ENCODE measurements at places on chromosomes 2 and 18.

GRCh38 chr18:11500153-11501122, 109.0 kb upstream of the SLC35G4 start:
- DNase-seq = peak; percentile 98

DNA sequence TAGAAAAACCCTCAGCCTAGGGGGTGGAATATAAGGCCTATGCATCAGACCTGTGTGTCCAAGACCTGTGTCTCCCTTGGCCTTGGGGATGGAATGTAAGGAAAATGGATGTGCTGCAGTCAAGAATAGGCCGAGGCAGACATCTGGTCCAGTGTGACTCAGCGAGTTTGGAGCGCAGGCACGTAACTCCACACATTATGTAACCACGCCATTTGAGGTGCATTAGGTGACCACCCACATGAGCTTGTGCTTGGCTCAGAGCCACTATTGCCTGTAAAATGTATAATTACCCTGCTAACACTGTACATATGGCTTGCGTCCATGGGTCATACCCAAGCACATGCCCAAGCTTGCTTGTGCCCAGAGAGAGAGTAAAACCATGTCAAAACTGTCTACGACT, 580.9 kb upstream of the HNMT start:
- no peak for DNase-seq

GRCh38 chr2:207255565-207256470, 90.1 kb upstream of the KLF7 start:
- no peak for DNase-seq

DNA sequence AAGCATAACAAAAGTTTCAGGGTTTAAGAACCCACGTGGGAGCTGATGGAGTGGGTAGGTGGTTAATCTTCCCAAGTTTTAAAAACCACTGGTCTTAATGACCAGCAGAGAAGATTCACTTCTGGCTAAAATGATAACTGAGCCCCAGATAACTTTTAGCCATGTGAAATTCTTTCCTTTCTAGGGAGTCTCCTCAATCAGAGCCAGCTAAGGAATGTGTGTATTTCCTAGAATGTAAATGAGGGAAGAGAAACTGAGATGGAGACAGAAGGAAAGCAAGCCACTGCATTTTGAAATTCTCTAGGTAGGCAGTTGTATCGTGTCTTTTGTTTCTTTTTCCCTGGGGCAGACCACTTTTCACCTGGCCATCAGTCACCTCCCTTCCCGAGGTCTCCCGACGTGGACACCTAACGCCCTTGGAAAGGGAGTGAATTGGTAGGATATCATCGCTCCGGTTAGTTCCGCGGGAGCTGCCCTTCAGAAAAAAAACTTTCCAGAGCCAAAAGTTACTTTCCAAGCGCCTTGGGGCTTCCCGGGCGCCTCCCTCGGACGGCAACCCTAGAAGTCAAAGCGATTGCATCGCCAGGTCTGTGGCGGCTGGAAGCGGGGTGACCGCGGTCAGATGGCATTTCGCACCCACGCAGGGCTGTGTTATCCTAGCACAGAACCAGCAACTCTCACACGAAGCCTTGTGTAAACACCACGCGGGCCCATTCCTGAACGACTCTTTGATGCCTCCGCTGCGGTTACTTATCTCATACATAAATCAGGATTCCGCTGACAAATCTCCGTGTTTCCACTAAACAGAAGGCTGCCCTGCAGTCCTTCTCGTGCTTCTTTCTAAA, 1.3 kb downstream of the COLEC12 start:
- peak; percentile 93 for DNase-seq

GRCh38 chr2:48356701-48357325, 173.1 kb upstream of the STON1 start:
- DNase-seq = peak; percentile 13

- no peak for DNase-seq
Measured at GRCh38 chr2:23301136-23301535, 83.8 kb upstream of the KLHL29 start.

GRCh38 chr18:78682716-78683115, 296.9 kb upstream of the SALL3 start:
- no peak for DNase-seq

GRCh38 chr2:69483024-69483423, 45.8 kb upstream of the NFU1 start:
- no peak for DNase-seq

GRCh38 chr2:188291617-188292347, at the start of gene GULP1:
Gene GULP1, plus strand, starts transcription at chr2:188291874. Its CDS starts 185,829 bp downstream, at chr2:188477703.
- DNase-seq = peak; percentile 71

GRCh38 chr2:112641701-112642100, 4.0 kb upstream of the SLC20A1 start:
- no peak for DNase-seq

DNA sequence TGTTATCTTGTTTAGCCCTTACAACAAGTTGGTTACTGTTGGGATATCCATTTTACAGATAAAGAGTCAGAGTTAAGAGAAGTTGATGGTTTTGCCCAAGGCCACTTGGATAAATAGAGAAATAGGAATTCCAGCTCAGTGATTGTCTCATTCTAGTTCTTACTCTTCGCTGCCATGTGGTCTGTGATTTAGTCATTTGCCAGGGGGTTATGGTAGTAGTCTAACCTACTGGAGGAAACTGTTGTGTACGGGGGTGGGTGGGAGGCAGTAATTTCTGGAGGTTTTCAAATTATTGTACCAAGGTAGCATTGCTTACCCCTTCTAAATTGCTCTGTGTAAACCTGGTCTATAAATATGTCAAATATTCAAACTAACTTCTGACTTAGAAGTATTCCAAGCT, 110.4 kb downstream of the MAP2 start:
- peak; percentile 7 for DNase-seq

DNA sequence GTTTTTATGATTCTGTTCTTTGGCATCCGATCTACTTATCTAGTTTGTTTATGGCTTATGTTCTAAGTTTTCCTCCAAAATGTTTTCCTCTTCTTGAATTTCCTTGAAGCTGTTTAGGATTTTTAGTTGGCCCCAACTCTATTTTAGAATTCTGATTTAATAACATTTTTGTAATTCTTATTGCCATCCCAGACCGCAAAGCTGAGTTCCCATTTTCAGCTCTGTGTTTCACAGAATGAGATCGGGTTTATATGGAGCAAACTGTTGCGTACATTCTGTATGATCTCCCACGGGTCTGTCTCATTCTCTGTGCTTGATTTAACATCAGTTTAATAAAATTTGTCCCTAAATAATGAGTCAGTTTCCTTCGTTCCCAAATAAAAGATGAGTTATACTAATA, 59.3 kb downstream of the DPP4 start:
- no peak for DNase-seq

DNA sequence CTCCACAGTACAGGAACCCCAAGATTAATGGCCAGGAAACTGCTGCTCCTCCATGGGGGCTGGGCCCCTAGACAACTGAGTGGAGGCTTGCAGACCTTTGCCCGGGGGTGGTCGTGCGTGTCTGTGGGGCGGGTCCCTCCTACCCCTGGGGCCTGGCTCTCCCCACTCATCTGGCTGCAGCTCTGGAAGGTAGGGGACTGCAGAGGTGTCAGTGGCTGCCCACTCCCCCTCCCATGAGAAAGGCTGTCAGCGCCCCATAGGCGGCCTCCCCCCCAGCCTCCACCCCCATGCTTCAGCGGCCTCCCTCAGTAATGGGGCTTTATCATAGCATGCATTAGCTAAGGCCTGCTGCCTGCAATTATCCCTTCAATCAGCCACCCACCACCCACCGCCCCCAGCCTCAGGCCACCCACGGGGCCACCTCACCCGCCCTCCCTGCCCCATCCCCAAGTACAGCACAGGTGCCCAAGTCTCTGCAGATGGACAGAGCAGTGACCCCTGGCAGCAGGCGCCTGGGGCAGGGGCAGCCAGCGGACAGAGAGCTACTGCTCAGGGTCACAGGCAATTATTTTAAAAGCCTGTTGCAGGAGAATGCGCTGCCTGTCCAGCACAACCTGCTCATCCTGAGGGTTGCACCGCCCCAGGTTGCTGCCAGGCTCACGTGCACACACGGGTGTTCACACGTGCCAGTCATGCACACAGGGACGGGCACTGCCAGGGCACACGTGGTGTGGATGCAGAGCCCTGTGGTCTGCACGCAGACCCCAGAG, 9.1 kb upstream of the ECEL1 start:
- DNase-seq = no peak

DNA sequence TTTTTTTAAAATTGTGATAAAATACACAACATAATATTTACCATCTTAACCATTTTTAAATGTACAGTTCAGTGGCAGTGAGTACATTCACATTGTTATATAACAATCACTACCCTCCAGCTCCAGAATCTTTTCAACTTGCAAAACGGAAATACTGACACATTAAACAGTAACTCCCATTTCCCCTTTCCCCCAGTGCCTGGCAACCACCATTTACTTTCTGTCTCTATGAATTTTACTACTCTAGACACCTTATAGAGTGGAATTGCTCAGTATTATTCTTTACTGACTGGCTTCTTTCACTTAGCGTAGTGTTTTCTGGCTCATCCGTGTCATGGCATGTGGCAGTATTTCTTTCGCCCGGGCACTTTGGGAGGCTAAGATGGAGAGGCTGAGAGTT, 32.6 kb downstream of the FASTKD2 start:
- no peak for DNase-seq

- no peak for DNase-seq
Measured at GRCh38 chr2:126661702-126662500, 5.9 kb downstream of the GYPC start.

- no peak for DNase-seq
Measured at GRCh38 chr2:96821113-96821675, 5.1 kb downstream of the CNNM3 start.

DNA sequence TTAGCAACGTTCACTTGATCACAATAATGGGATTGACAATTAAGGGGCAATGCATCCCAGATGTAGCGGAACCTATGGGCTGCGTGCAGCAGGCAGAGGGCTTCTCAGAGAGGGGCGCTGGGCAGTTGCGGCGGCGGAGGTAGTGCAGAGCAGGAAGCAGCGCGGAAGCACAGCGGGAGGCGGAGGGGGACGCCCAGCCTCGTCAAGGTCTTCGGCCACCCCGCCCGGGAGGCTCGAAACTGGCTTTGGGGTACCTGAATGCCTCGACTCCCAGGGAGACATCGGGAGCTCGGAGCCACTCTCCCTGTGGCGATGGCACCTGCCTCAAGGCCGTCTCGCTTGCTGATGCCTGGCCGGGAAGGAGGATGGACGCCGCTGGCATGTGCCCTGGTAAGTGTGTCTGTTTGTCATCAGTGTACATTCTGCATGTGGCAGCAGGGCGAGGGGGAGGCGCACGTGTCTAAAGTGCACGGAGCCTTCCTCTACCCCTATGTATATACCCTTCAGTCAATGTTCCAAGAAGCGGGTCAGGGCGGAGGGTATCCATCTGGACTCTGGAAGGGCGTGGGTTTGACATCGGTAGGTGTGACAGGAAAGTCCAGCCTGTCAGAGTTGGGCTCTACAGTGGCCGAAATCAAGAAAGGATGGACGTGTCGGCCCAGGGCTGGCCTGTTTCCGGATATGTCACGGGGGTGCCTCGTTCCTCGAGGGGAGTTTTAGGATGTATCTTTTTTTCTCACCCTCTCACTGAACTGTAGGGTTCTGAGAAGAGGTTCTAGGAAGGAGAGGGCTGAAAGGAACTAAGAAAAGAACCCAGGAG, 7.5 kb upstream of the SP9 start:
- DNase-seq = no peak

- DNase-seq = peak; percentile 41
Measured at GRCh38 chr2:158214431-158214830, 112.8 kb downstream of the UPP2 start.

- no peak for DNase-seq
Measured at GRCh38 chr2:177433402-177433801, 40.8 kb downstream of the AGPS start.

DNA sequence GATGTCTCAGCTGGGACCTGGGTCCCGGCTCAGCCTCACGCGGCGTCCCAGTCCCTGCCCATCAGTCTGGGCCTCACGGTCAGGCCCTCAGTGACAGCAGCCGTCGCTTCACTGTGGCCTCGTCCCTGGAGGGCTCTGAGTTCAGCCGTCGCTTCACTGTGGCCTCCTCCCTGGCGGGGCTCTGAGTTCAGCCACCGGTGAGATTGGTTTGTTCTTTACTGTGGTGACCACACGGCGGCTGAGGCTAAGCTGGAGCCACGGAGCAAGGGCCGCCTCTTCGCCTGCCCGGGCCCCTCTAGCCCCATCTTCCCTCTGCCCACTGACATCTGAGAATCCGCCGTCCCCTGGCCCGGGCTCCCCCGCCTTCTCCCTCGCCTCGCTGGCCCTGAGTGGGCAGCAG, 51.2 kb downstream of the NFATC1 start:
- no peak for DNase-seq

DNA sequence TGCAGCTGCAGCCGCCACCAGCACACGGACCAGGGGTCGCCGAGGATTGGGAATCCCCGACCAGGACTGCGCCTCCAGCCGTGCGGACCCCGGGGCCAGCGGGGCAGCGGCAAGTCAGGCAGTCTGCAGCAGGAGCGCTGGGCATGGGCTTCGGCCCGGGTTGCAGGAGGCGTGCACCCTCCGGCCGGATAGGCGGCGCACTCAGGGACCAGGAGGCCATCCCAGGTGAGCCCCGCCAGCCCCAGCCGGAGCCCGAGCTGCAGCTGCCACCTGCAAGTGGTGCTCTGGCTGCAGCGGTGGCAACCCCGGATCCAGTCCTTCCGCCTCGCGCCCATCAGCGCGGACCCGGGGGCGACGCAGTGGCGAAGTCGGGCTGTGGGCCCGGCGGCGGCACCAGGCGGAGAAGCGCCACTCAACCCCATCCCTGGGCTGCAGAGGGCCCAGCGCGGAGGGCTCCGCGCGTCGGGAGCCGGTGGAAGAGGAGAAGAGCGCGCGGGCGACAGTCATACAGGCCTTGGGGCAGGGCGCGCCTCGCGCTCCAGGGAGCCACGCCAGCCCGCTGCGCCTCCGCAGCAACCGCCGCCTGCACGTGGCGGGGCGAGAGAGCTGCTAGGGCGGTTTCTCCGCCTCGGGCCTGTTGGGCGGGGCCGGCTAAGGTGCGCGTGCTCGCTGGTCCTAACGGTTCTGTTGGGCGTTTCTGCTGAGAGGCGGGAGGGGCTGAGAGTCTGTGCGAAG, 73.8 kb downstream of the RPIA start:
- DNase-seq = peak; percentile 55

- no peak for DNase-seq
Measured at GRCh38 chr2:32168513-32168912, 2.8 kb downstream of the SLC30A6 start.

DNA sequence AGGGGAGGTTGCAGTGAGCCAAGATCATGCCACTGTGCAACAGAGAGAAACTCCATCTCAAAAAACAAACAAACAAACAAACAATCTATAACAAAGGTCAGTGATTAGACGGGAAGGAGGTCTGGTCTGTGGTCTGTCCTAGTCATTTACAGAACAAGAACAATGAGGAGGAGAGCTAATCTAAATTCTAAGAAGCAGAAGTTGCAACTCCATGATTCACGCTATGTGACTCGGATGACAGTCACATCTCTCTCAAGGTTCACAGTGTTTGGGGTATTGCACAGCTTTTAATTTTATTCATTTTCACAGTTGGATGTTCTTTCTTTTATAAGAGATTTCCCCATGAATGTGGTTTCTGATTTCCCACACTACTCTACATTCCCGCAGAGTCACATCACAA, 218.7 kb upstream of the PIEZO2 start:
- no peak for DNase-seq

DNA sequence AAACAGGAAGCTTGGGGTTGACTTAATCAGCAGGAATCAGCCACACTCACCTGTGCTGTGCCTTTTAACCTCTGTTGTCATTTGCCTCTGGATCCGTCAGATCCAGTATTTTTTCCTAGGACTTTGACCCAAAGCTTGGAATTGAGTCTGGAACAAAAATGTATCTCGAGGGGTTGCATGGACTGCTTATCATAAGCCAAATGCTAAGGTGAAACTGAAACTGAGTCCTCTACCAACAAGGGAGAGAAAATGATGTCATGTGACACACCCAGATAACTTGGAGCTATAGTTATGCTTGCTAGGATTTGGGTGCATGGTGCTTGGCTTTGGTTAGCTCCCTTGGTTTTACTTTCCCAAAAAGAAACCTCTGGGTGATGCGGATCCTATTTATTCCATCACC, 2158.6 kb upstream of the PIK3C3 start:
- DNase-seq = peak; percentile 20

Data from NCI-H226 (cell line).